ENCODE measurements at places on chromosomes 3 and 15.

GRCh38 chr3:63964681-63965485 is 52.7 kb upstream of the SCAANT1 start:
- H3K27me3 ChIP-seq, result no peaks in the 10 kb centered on the region
- H3K4me3 ChIP-seq, result no peak overlapping the region
- no peak for DNase-seq
- no peaks in the 10 kb centered on the region for H3K36me3 ChIP-seq
- H3K4me1 ChIP-seq, result peaks cover 11% of the 10 kb centered on the region
- no peak overlapping the region for H3K27ac ChIP-seq

GRCh38 chr3:68206524-68207117 is 552.2 kb upstream of the SUCLG2 start:
- DNase-seq, result no peak
- H3K27me3 ChIP-seq, result no peaks in the 10 kb centered on the region
- H3K27ac ChIP-seq, result no peak overlapping the region

DNA sequence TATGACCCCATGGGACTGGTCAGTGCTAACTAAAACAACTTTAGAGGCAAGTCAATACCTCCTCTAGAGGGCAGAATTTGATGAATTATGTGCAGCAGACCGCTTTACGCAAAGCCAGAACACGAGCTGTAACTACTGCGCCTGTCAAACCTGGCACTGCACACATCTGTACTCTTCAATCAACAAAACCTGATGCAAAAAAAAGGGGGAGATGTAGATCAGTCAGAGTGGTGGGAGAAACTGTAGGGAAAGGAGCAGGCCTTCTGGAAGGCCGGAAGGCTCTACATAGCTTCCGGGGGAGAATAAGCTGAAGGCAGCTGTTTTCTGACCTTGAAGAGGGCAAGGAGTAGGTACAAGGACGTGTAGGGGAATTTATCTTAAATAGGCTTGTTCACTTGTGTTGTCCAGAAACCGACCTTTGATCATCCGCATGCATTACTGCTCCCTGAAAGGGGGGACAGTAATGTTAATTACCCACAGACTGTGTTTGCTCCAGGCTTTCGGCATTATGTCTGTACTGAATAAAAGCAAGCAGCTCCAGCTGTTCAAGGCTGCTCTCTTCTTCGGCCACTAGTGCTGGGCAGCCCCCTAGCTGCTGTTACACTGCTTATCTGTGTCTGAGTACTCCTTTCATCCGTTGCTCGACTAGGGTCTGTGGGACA is 41.0 kb downstream of the GPR160 start:
- peaks cover 11% of the 10 kb centered on the region for H3K36me3 ChIP-seq
- DNase-seq, result no peak
- H3K4me1 ChIP-seq, result no peaks in the 10 kb centered on the region
- H3K27ac ChIP-seq, result no peak overlapping the region

GRCh38 chr3:125051715-125052581 is 3.8 kb downstream of the HEG1 start:
- no peak for DNase-seq
- H3K27me3 ChIP-seq, result no peaks in the 10 kb centered on the region
- H3K27ac ChIP-seq, result peak overlapping the region; percentile 77

DNA sequence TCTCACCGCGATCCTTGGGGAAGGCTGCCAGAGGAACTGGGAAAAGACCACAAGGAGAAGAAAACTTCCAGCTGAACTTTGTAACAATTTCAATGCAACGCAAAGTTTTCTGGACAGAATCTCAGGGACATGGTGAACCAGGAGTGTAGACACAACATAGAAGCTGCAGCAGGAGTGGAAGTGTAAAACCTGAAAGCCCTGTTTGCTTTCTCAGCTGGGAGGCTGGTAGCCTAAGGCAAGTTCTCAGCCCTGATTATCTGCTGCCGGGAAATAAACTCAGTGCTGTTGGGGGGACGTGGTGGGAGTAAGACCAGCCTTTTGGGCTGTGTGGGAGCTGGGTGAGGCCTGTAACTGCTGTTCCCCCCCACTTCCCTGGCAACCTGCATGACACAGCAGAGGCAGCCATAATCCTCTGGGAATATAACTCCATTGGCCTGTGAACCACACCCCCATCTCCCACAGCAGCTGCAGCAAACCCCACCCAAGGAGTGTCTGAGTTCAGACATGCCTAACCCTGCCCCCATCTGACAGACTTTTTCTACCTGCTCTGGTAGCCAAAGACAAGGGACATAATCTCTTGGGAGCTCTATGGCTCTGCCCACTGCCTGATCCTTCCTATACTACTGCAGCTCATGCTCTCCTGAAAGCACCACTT is 106.7 kb downstream of the ZNF621 start:
- H3K4me1 ChIP-seq, result no peaks in the 10 kb centered on the region
- H3K27me3 ChIP-seq, result no peaks in the 10 kb centered on the region
- no peak for DNase-seq
- no peak overlapping the region for H3K4me3 ChIP-seq
- H3K36me3 ChIP-seq, result no peaks in the 10 kb centered on the region

- no peak overlapping the region for H3K4me3 ChIP-seq
- no peaks in the 10 kb centered on the region for H3K4me1 ChIP-seq
- no peak overlapping the region for H3K27ac ChIP-seq
Observed at GRCh38 chr15:83115831-83116565, 8.6 kb downstream of the TM6SF1 start.

DNA sequence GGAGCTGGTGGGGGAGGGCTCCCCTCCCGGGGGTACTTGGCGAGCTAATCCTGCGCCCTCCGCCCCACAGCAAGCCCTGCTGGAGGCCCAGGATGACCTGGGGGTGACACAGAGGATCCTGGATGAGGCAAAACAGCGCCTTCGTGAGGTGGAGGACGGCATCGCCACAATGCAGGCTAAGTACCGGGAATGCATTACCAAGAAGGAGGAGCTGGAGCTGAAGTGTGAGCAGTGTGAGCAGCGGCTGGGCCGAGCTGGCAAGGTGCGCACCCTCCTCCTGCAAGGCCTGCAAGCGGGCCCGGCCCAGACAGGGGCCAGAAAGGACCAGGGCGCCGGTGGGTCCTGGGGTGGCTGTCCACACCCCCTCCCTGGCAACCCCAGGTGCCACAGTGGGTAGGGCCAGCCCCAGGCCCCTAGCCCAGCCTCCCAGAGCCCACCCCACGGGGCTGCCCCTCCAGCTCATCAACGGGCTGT is 56.5 kb downstream of the SEMA3G start:
- no peak overlapping the region for H3K4me3 ChIP-seq
- H3K4me1 ChIP-seq, result no peaks in the 10 kb centered on the region
- DNase-seq, result no peak
- H3K36me3 ChIP-seq, result no peaks in the 10 kb centered on the region

DNA sequence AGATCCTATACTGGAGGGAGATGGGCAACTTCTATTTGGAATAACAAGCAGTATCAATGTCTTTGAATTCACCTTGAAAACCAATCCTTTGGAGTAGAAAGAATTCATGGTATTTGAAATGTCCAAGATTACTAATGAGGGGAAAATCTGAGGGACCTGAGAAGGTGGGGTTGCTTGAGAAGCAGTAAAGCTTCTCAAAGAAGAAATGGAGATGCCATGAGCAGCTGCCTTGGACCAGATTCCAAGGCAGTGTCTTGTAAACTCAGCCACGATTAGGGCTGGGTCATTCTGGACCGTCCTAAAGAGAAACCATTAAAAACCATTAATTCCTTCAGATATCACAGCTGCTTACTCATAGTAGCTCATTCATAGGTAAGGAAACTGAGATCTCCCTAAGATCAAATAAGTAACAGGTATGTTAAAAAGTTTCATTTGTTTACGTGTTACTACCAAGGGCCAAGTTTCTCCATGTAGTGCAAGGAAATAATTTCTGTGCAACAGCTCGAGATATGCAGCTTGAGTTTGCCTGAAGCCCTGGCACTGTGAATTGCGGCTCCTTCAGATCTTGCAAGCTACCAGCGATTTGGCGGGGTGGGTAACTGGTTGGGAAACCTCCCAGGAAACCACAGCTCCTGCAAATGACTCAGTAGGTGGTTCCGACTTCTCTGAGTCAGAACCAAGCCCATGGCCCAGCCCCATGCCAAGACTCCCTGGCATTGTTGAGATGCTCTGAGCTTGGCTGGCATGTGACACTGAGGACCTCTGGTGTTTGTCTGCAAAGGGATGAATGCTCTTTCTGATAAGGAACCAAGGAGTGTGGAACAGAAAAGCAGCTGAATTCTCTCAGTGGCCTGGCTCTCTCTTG is 296.8 kb downstream of the RORA start:
- no peak for DNase-seq
- no peaks in the 10 kb centered on the region for H3K36me3 ChIP-seq
- H3K4me3 ChIP-seq, result no peak overlapping the region
- H3K27me3 ChIP-seq, result no peaks in the 10 kb centered on the region
- no peak overlapping the region for H3K27ac ChIP-seq

- no peak for DNase-seq
- H3K27ac ChIP-seq, result no peak overlapping the region
- no peak overlapping the region for H3K4me3 ChIP-seq
- H3K36me3 ChIP-seq, result no peaks in the 10 kb centered on the region
- no peaks in the 10 kb centered on the region for H3K27me3 ChIP-seq
Observed at GRCh38 chr3:136620436-136620835, 131.7 kb downstream of the STAG1 start.

DNA sequence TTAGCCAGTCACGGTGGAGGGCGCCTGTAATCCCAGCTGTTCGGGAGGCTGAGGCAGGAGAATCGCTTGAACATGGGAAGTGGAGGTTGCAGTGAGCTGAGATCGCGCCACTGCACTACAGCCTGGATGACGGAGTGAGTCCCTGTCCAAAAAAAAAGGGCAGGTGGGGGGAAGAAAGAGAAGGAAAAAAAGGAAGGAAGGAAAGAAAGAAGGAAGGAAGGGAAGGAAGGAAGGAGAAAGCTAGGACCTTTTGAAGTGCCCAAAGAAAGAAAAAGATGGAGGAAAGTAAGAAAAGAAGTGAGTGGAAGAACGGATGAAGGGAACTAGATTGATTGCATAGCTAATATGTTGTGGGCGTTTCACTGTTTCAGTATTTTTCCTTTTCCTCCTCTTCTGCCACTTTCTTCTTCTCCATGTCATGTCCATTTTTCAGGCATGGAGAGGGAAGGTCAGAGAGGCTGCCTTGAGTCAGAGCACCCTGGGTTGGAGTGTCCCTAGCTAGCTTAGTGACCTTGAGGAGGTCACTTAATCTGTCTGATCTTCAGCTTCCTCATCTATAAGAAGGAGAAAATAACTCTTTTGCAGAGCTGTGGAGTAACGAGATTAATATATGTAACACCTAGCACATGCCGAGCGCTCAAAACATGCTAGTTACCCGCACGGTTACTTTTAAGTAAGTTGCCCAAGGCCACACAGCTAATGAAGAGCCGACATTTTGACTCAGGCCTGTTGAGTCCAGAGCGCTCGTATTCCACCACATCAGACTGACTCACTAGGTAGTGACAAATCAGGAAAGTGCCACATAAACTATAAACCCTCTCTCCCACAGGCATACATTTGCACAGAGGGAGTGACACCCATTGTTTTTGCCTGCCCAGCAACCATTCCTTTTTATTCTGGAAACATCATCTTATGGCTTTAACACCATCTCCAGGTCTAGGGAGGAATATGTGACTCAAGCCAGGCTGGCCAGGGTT is 42.2 kb downstream of the BHLHE40 start:
- DNase-seq, result no peak
- no peak overlapping the region for H3K4me3 ChIP-seq
- H3K27ac ChIP-seq, result peak overlapping the region; percentile 95
- no peaks in the 10 kb centered on the region for H3K36me3 ChIP-seq
- no peaks in the 10 kb centered on the region for H3K27me3 ChIP-seq
- H3K4me1 ChIP-seq, result peaks cover 21% of the 10 kb centered on the region

DNA sequence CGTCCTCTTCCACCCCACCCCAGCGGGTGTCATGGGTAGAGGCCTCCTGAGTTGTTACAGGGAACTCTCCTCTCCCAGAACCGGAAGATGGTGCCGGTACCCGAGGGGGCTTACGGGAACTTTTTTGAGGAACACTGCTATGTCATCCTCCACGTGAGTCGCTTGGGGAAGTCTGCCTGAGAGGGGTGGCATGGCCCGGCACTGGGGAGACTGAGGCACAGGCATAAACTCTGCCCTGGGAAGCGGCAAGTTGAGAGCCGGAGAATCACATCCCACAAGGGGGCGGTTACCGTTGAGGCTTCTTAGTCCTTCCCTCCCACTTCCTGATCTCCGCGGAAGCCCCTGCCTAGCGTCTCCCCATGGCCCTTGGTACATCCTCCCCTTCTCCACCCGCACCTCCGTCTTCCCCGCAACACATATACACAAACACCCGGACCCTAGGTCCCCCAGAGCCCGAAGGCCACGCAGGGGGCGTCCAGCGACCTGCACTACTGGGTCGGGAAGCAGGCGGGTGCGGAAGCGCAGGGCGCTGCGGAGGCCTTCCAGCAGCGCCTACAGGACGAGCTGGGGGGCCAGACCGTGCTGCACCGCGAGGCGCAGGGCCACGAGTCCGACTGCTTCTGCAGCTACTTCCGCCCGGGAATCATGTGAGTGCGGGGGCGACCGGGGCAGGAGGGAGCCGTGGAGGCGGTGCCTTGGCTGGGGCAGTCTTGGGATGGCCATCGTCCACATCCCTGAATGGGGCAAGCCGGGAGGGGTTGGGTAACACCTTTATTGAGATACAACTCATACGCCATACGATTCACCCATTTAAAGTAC is 3.4 kb downstream of the VILL start:
- H3K27me3 ChIP-seq, result no peaks in the 10 kb centered on the region
- peak overlapping the region; percentile 54 for H3K27ac ChIP-seq
- H3K36me3 ChIP-seq, result no peaks in the 10 kb centered on the region

DNA sequence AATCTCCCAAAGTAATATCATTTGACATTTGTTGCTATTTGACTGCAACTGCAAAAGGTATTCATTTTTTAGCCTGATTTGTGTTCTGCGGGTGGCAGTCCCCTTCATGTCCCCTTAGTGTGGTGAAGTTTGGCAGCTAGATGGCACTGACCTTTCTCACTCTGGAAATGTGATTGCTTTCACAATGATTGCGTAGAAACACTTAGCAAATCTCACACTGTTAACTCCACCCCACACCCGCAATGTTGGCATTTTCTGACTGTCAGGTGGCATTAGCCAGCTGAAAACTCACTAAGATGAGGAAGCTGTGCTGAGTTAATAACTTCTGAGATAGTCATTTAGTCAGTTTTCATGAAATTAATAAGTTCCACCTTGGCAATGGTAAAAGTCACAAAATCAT is 76.9 kb downstream of the TRIM69 start:
- no peak for DNase-seq
- no peak overlapping the region for H3K27ac ChIP-seq
- H3K4me1 ChIP-seq, result peaks cover 2% of the 10 kb centered on the region
- H3K4me3 ChIP-seq, result no peak overlapping the region

GRCh38 chr3:142263112-142263511 is 37.7 kb upstream of the GK5 start:
- H3K36me3 ChIP-seq, result no peaks in the 10 kb centered on the region
- no peak for DNase-seq
- H3K4me1 ChIP-seq, result no peaks in the 10 kb centered on the region
- H3K4me3 ChIP-seq, result no peak overlapping the region

- H3K4me1 ChIP-seq, result no peaks in the 10 kb centered on the region
- no peak overlapping the region for H3K4me3 ChIP-seq
- no peak overlapping the region for H3K27ac ChIP-seq
- DNase-seq, result no peak
- no peaks in the 10 kb centered on the region for H3K36me3 ChIP-seq
Observed at GRCh38 chr3:50483374-50483773, 20.1 kb downstream of the CACNA2D2 start.

Data from SK-N-SH (cell line).